HCT116 (cell line): ENCODE measurements at places on chromosomes 1 and 21.

DNA sequence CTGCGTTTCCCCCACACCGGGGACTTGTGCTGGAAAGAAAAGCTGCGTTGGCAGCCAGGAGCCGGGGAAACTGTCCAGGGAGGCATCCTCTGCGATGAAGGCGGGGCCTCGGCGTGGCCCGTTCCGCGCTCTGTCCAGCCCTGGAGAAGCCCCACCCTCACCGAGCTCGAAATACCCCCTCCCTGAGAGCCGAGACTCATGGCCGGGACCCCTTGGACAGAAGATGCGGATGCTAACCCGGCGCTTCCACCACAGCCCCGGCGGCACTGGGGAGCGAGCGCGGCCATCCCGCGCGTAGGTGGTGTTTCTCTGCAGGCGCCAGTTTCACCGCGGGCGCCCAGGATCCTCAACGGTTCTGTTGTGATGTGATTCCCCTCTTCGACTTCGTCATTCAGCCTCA is 31.6 kb downstream of the PDE9A start:
- DNase-seq, result no peak
- H3K27me3 ChIP-seq, result no peaks in the 10 kb centered on the region
- no peak overlapping the region for H3K4me3 ChIP-seq
- H3K27ac ChIP-seq, result no peak overlapping the region
- H3K36me3 ChIP-seq, result no peaks in the 10 kb centered on the region

- no peak for DNase-seq
- H3K27ac ChIP-seq, result no peak overlapping the region
- no peaks in the 10 kb centered on the region for H3K36me3 ChIP-seq
- no peak overlapping the region for H3K4me3 ChIP-seq
- no peaks in the 10 kb centered on the region for H3K4me1 ChIP-seq
Observed at GRCh38 chr1:221470000-221470698, 271.7 kb downstream of the DUSP10 start.

DNA sequence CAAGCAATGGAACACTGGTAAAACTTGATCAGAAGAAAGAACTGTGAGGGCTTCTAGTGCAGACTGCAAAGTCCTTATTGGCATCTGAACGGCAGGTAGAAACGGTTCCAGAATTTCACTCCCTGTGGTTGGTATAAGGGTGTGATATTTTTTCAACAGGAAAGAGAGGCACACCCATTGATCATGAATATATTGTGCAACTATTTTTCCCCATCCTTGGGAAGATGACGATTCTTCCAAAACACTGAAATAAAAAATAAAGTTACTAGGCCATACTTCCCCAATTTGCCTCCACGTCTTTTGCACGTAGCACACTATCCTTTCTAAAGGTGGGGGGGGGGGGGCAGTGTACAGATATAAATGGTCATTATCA is 49.6 kb downstream of the TARBP1 start:
- DNase-seq, result no peak
- no peaks in the 10 kb centered on the region for H3K36me3 ChIP-seq
- no peak overlapping the region for H3K27ac ChIP-seq
- no peak overlapping the region for H3K4me3 ChIP-seq

DNA sequence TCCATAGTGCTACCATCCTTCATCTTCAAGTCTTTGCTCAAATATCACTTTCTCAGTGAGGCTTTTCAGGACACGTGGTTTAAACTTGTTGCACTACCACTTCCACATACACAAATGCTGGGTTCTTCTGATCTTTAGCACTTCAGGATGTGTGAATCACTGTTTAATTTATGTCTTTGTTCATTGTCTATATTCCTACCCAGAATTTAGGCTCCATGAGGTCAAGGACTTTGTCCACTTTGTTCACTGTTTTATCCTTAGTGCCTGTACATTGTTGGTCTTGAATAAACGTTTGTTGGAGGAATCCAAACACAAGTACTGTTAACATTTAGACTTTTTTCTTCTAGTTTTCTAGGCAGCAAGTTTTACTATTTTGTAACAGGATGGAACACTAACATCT is 42.6 kb upstream of the RALGPS2 start:
- peaks cover 32% of the 10 kb centered on the region for H3K4me1 ChIP-seq
- H3K36me3 ChIP-seq, result no peaks in the 10 kb centered on the region
- no peak for DNase-seq
- H3K27me3 ChIP-seq, result no peaks in the 10 kb centered on the region
- no peak overlapping the region for H3K27ac ChIP-seq
- no peak overlapping the region for H3K4me3 ChIP-seq

GRCh38 chr1:158976219-158976618 is 33.5 kb upstream of the IFI16 start:
- no peak overlapping the region for H3K27ac ChIP-seq
- H3K4me1 ChIP-seq, result no peaks in the 10 kb centered on the region
- DNase-seq, result no peak
- H3K4me3 ChIP-seq, result no peak overlapping the region

GRCh38 chr1:17711941-17712340 is 43.2 kb upstream of the ACTL8 start:
- H3K4me1 ChIP-seq, result no peaks in the 10 kb centered on the region
- no peak for DNase-seq
- no peaks in the 10 kb centered on the region for H3K36me3 ChIP-seq

- H3K27me3 ChIP-seq, result peaks cover 7% of the 10 kb centered on the region; the same call in 1 of the 2 replicates
- no peak overlapping the region for H3K4me3 ChIP-seq
- no peaks in the 10 kb centered on the region for H3K4me1 ChIP-seq
Observed at GRCh38 chr1:242784084-242784483, 259.6 kb upstream of the PLD5 start.

DNA sequence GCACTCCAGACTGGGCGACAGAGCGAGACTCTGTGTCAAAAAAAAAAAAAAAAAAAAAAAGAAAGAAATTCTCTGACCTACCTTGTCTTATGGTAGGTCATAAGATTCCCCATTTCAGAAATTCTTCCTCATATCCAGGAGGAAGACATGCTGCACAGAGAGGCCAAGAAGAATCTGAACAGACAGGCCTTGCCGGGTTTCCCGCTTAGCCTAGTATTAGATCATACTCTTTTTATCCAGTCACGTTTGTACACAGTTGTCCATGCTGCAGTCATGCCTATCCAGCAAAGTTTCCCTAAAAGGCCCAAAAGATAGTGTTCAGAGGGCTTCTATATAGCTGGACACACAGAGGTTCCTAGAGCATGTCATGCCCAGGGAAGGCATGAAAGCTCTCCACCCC is 93.6 kb upstream of the CHODL start:
- H3K27ac ChIP-seq, result no peak overlapping the region
- H3K27me3 ChIP-seq, result no peaks in the 10 kb centered on the region
- no peak for DNase-seq
- no peaks in the 10 kb centered on the region for H3K36me3 ChIP-seq
- H3K4me1 ChIP-seq, result no peaks in the 10 kb centered on the region

GRCh38 chr1:13775916-13776315 is 75.9 kb downstream of the PRDM2 start:
- no peak overlapping the region for H3K4me3 ChIP-seq
- peaks cover 16% of the 10 kb centered on the region; the same call in 1 of the 2 replicates for H3K36me3 ChIP-seq
- H3K27me3 ChIP-seq, result no peaks in the 10 kb centered on the region
- no peaks in the 10 kb centered on the region for H3K4me1 ChIP-seq
- DNase-seq, result no peak
- H3K27ac ChIP-seq, result no peak overlapping the region

GRCh38 chr1:34075576-34075975 is 89.5 kb downstream of the CSMD2 start:
- no peak overlapping the region for H3K27ac ChIP-seq
- H3K4me3 ChIP-seq, result no peak overlapping the region
- no peaks in the 10 kb centered on the region; the same call in 1 of the 2 replicates for H3K36me3 ChIP-seq
- H3K4me1 ChIP-seq, result no peaks in the 10 kb centered on the region
- DNase-seq, result no peak
- peaks cover 17% of the 10 kb centered on the region; the same call in 1 of the 2 replicates for H3K27me3 ChIP-seq

- H3K27ac ChIP-seq, result no peak overlapping the region
- no peak for DNase-seq
- peaks cover 15% of the 10 kb centered on the region; the same call in 1 of the 2 replicates for H3K27me3 ChIP-seq
- no peak overlapping the region for H3K4me3 ChIP-seq
- no peaks in the 10 kb centered on the region for H3K4me1 ChIP-seq
Observed at GRCh38 chr1:17825273-17826164, 70.4 kb downstream of the ACTL8 start.

GRCh38 chr1:69737527-69738185 is 169.9 kb downstream of the LRRC7 start:
- no peaks in the 10 kb centered on the region; the same call in 1 of the 2 replicates for H3K36me3 ChIP-seq
- DNase-seq, result peak; percentile 61
- peaks cover 30% of the 10 kb centered on the region for H3K27me3 ChIP-seq
- H3K27ac ChIP-seq, result no peak overlapping the region

- H3K27ac ChIP-seq, result no peak overlapping the region
- H3K27me3 ChIP-seq, result no peaks in the 10 kb centered on the region
- DNase-seq, result peak; percentile 67
- peaks cover 3% of the 10 kb centered on the region; the same call in 1 of the 2 replicates for H3K4me1 ChIP-seq
- no peak overlapping the region for H3K4me3 ChIP-seq
- H3K36me3 ChIP-seq, result no peaks in the 10 kb centered on the region
Observed at GRCh38 chr1:31977385-31978131, 36.1 kb upstream of the KHDRBS1 start.

DNA sequence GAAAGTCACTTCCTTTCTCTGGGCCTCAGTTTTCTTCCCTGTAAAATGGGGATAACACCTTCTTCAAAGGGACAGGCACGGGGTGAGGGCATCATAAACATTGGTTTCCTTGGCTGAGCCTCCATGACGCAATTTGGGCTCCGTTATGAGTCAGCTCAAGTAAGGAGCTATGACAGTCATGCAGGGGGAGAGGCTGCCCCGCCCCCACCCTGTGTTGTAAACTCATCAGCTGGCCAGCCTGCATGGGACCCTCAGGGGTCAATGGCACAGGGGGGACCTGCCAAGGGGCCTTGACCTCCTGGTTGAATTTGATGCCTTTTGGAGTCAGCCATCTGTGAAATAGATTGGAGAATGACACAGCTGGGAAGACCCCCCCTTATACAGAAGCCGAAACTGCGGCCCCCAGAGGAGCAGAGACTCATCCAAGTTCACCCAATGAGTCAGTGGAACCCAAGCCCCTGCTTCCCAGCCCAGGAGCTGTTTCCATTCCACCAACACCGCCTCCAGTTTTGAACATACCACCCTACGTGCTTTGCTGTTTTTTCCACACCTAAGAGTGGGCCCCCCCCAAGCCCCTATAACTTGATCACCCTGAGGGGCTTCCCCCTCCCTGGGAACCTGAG is 36.8 kb upstream of the RUNX3 start:
- no peak overlapping the region for H3K4me3 ChIP-seq
- no peak overlapping the region for H3K27ac ChIP-seq
- DNase-seq, result peak; percentile 48
- no peaks in the 10 kb centered on the region for H3K27me3 ChIP-seq

GRCh38 chr21:39630191-39630591 is 17.5 kb downstream of the B3GALT5 start:
- no peaks in the 10 kb centered on the region for H3K27me3 ChIP-seq
- H3K27ac ChIP-seq, result peak overlapping the region; percentile 43; the same call in 1 of the 2 replicates
- H3K36me3 ChIP-seq, result no peaks in the 10 kb centered on the region
- H3K4me1 ChIP-seq, result peaks cover 68% of the 10 kb centered on the region
- peak overlapping the region; percentile 52 for H3K4me3 ChIP-seq

DNA sequence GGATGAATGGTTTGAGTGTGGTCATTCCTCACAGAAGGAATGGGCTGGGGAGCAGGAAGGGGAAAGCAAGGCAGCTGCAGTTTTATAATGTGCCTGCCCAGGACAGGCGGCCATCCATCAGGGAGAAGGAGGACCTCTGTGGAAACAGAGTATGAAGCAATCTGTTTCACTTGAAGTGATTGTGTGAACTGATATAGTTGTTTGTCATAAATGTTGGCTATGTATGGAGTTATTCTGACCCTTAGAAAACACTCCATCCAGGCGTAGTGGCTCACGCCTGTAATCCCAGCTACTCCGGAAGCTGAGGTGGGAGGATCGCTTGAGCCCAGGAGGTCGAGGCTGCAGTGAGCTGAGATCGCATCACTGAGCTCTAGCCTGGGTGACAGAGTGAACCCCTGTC is 46.5 kb downstream of the NENF start:
- no peak overlapping the region for H3K27ac ChIP-seq
- no peak overlapping the region for H3K4me3 ChIP-seq
- no peaks in the 10 kb centered on the region for H3K27me3 ChIP-seq
- H3K4me1 ChIP-seq, result peaks cover 30% of the 10 kb centered on the region
- no peak for DNase-seq
- H3K36me3 ChIP-seq, result no peaks in the 10 kb centered on the region

GRCh38 chr1:83716641-83717040 is 282.3 kb downstream of the TTLL7 start:
- H3K4me3 ChIP-seq, result no peak overlapping the region
- H3K4me1 ChIP-seq, result no peaks in the 10 kb centered on the region
- H3K27ac ChIP-seq, result no peak overlapping the region

DNA sequence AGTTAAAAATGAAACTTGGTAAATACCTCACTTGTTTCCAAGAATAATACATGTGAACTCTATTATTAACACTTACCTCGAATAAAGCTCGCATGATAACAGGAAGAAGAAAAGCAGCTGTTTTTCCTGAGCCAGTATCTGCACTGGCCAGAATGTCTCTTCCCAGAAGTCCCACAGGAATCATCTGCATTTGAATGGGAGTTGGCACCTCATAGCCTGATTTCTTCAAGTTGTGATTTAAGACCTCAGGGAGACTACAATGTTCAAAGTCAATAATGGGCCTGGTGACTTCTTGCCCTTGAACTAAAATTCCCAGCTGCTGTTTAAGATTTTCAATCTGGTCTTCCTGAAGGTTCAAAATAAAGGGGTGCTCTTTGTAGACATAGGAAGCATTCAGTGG is 3.8 kb downstream of the DDX59 start:
- H3K36me3 ChIP-seq, result peaks cover 7% of the 10 kb centered on the region; the same call in 1 of the 2 replicates
- H3K4me1 ChIP-seq, result peaks cover 6% of the 10 kb centered on the region
- no peak overlapping the region for H3K4me3 ChIP-seq
- DNase-seq, result no peak
- no peaks in the 10 kb centered on the region for H3K27me3 ChIP-seq

DNA sequence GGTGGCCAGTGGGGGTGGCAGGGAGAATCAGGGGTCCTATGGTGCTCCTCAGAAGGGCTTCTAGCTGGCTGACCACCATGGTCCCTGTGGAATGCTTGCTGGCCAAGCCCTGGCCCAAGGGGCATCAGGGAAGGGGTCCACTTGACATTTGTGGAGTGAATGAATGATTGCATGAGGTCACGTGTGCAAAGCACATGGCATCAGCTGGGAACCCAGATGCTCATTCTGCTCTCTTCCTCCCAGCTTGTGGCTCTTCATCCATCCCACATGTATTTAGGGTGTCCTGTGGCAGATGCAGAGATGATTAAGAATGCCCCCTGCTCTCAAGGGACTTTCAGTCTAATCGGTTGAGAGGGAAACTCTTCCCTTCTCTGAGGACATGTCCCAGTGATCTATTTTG is 27.1 kb upstream of the PADI4 start:
- no peak overlapping the region for H3K4me3 ChIP-seq
- H3K36me3 ChIP-seq, result no peaks in the 10 kb centered on the region
- H3K4me1 ChIP-seq, result no peaks in the 10 kb centered on the region

DNA sequence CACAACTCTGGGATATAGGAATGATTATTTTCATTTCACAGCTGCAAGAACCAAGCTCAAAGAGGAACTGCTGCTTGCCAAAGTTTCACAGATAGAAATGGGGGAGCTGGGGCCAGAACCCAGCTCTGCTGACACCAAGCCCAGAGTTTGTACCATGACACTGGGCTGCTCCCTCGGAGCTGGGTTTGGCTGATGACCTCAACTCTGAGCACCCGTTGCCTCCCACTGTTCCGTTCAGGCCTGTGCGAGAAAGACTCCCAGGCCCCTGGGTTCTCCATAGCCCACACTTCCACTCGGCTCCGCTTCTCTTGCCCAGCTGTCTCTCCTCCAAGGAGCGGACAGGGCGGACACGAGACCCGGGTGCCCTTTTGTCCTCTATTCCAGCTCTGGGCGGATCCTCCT is 55.2 kb downstream of the NGF start:
- H3K36me3 ChIP-seq, result no peaks in the 10 kb centered on the region
- H3K4me3 ChIP-seq, result no peak overlapping the region
- no peak overlapping the region for H3K27ac ChIP-seq
- H3K27me3 ChIP-seq, result no peaks in the 10 kb centered on the region
- no peaks in the 10 kb centered on the region for H3K4me1 ChIP-seq
- DNase-seq, result no peak
